Keratinocyte (primary cell): ENCODE measurements at places on chromosomes 12 and 14. TPM values are rescaled to one million over a fixed set of nuclear protein-coding genes. Genes with fewer than 3 reads are reported as not detected.

CHGA gene
- 0.04 to 0.08 TPM in 2 of 3 replicates, not detected in the other for polyA plus RNA-seq

FAM222A gene
- 0.05 to 0.24 TPM (median 0.06 TPM) in 3 replicates for polyA plus RNA-seq

DNA sequence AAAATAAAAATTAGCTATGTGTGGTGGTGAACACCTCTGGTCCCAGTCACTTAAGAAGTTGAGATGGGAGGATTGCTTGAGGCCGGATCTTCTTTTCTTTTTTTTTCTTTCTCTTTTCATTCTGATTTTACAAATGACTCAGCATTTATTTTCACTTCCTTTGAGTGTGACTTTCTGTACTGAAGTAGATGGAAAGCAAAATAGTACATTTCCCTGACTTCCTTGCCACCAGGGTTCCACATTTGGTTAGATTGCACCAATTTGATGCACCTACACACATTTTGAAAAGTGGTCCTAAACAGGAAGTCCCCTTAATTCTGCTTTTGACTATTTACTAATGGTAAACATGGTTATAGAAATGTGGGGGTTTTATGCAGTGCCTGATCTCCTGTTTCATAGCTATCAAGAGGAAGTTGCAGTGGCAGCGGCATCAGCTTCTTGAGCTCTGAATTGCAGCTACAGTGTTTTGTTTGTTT lies 13.0 kb upstream of the LEMD3 start:
- H3K4me1 ChIP-seq = no peaks in the 10 kb centered on the region
- H3K36me3 ChIP-seq = no peaks in the 10 kb centered on the region
- no peak for DNase-seq
- H3K4me3 ChIP-seq = no peak overlapping the region
- peaks cover 10% of the 10 kb centered on the region for H3K27me3 ChIP-seq
- no peak overlapping the region for H3K27ac ChIP-seq

GRCh38 chr12:43728117-43728516 lies 30.5 kb downstream of the PUS7L start:
- no peaks in the 10 kb centered on the region for H3K27me3 ChIP-seq
- H3K4me1 ChIP-seq = no peaks in the 10 kb centered on the region
- DNase-seq = no peak
- peaks cover 2% of the 10 kb centered on the region for H3K36me3 ChIP-seq

DNA sequence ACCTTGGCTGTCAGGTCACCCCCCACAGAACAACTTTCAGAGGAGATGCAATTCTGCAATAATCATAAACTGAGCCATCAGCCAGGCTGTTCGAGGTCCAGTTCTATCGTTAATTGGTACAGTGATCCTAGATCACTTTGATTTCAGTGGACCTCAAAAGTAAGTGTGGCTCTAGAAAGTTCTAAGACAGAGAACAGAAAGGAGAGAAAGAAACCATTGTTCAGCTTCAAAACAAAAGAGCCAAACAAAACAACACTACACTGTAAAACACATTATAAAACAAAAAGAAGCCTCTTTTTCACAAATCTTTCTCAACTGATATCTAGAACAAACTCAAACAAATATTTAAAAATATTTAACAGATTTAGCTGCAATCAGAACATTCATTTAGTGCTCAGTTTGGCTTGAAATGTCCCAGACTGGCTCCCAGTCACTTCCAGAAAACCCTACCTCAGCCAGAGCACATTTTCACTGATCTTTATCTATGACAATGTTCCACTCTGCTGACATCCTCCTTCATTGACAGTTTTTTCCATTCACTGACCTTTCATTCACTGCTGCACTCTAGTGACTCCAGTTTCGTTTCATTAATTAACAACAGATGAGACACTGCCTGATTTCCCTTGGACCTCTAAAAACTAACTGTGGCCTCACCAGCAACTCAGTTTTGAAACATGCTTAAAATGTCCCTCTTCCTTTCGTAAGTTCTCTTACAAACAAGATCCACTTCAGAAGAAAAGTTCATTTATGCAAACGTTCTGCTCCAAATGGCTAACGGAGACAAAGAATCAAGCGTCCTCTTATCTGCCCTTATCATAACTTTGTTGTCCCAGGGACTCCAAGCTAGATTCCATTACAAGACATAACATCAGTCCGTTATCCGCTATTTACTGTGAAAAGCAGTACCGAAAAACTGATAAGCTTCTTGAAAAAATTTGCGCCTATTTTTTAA lies 56.8 kb downstream of the DUSP16 start:
- H3K4me3 ChIP-seq = no peak overlapping the region
- no peaks in the 10 kb centered on the region for H3K36me3 ChIP-seq
- DNase-seq = no peak
- H3K4me1 ChIP-seq = peaks cover 25% of the 10 kb centered on the region
- H3K27ac ChIP-seq = no peak overlapping the region

DNA sequence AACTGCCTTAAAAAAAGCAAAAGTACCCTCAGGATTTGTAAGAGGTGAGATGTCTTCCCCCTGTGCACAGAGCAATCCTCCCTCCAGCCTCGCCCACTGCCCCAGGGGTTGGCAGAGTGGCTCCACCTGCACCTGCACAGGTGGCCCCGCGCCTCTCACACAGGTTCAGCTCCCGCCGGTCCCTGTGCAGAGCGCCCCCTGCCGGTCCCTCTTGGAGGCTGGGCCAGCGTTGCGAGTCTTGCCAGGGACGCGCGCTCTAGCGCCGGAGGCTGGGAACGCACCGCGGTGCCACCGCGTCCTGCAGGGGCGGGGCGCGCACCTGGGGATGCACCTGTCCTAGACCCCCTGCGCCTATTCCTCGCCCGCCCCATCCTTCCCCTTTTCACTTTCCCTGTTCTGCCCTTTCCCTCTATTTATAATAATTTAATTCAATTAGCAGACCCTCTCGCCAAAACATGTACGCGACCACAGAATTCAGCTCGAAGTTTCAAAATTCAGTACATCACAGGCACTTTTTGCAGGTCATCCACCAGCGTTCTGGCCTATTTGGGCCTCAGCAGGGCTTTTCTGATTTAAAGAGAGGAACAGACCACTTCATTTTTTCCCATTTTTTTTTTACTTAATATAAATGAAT lies 618.6 kb downstream of the AACS start:
- H3K4me3 ChIP-seq = no peak overlapping the region
- no peaks in the 10 kb centered on the region for H3K27me3 ChIP-seq
- H3K4me1 ChIP-seq = no peaks in the 10 kb centered on the region
- H3K36me3 ChIP-seq = no peaks in the 10 kb centered on the region
- DNase-seq = no peak

RPL10L gene
- not detected in 3 replicates for polyA plus RNA-seq

DNA sequence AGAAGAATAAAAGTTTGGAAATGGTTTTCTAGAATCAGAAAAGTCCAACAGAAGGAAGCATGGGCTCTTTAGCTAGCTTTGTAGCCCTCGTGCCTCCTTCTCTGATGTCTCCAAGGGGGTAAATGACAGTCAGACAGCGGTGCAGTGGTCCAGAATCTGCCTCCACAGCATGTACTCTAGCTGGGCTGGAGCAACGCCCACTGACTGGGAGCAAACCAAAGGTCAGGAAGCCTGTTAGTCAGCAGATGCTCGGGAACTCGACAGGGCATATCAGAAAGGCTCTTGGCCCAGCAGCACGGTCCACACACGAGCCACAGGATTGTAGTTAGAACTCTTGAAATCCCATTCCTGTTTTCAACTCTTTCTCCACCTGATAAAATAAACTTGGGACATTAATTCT lies 164.3 kb downstream of the GRIN2B start:
- no peaks in the 10 kb centered on the region for H3K4me1 ChIP-seq
- DNase-seq = no peak
- no peak overlapping the region for H3K4me3 ChIP-seq

GRCh38 chr12:49462083-49462744 lies 76.6 kb upstream of the KCNH3 start:
- H3K4me3 ChIP-seq = no peak overlapping the region
- peaks cover 3% of the 10 kb centered on the region for H3K36me3 ChIP-seq
- H3K27ac ChIP-seq = no peak overlapping the region
- no peaks in the 10 kb centered on the region for H3K27me3 ChIP-seq
- no peak for DNase-seq

DNA sequence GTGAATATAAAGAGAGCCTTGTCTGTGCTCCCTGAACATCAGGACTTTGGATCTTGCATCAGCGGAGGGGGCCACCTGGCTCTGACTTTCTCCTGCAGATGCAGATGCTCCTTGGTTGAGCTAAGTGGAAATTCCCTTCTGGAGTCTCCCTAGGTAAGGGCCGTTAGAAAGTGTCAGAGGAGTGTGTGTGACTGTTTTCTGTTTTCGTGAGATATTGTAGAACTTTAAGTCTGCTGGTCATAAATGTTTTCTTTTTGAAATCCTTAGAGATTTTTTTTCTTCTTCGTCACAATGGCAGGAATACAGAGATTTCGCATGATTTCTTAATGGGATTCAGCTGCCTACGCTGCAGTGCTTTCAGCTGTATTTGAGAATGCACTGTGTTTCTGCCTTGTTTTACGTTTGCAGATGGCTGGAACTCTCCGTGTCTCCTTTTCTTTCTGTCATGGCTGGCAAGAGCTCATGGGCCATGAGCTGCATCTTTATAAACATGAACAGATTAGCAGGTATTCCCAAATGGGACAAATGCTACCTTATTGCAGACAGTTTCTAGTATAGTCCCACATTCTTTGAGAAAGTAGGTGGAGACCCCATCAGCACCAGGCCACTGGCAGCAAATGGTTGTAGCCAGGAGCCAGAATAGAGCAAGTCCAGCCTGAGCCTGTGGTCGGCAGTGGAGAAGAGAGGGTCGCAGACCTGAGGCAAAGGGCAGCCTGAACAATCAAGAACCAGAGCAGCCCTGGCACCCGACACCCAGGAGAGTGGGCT lies 76.2 kb upstream of the FRMD6 start:
- H3K27me3 ChIP-seq = no peaks in the 10 kb centered on the region
- H3K4me3 ChIP-seq = no peak overlapping the region
- H3K36me3 ChIP-seq = peaks cover 34% of the 10 kb centered on the region
- DNase-seq = no peak

DNA sequence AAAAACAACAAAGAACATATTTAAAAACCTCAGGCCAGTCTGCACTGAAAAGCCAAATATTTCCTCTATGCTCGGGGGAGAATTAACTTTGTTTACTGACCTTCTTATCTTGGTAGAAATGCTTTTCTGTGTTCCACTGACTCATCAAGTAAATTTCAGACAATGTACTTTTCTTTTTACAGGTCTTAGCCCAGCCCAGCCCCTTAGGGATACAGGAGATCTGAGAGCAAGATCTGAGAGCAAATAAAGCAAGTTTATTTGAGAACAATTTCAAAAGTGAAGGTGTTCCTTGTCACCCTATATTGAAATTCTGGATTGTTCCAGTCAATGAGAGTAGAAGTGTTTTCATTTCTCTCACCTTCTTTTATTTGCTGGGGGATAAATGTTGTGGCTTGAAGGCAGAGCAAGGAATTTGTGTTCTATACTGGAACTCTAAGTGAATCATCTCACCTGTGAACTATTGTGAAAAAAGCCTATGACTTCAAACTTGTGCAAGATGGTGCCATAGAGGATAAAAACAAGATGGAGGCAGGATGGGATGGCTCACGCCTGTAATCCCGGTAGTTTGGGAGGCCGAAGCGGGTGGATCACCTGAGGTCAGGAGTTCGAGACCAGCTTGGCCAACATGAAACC lies 7.9 kb upstream of the GPRC5A start:
- H3K36me3 ChIP-seq = no peaks in the 10 kb centered on the region
- peaks cover 39% of the 10 kb centered on the region for H3K4me1 ChIP-seq
- no peaks in the 10 kb centered on the region for H3K27me3 ChIP-seq
- no peak overlapping the region for H3K4me3 ChIP-seq
- DNase-seq = no peak
